NCI-H524 (cell line): ENCODE measurements at places on chromosomes 11 and 22.

DNA sequence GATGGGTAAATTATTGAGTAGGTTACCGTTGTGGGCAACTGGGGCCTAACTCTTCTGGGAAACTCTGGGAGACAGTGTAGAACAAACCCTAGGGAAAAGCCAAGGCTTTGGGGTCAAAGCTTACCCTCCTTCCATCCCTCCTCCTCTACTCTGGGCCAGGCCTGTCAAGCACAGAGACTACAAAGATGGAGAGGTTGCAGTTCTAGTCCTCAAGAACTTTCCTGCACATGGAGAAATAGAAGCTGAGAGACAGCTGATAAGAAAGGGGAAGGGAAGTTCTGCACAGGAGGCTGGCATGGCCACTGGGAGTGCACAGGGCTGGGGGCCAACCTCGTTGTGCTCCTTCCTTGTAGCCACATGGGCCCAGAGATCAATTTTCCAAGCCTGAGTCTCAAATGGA lies 67.2 kb upstream of the ALX4 start:
- no peak for DNase-seq

GRCh38 chr11:127039591-127039990 lies 39.0 kb upstream of the KIRREL3 start:
- DNase-seq = no peak

GRCh38 chr11:19713196-19714021 lies 772 bp downstream of the NAV2 start:
- no peak for DNase-seq

- no peak for DNase-seq
These were observed 1536.3 kb downstream of the FAM181B start for GRCh38 chr11:81197396-81197795.

DNA sequence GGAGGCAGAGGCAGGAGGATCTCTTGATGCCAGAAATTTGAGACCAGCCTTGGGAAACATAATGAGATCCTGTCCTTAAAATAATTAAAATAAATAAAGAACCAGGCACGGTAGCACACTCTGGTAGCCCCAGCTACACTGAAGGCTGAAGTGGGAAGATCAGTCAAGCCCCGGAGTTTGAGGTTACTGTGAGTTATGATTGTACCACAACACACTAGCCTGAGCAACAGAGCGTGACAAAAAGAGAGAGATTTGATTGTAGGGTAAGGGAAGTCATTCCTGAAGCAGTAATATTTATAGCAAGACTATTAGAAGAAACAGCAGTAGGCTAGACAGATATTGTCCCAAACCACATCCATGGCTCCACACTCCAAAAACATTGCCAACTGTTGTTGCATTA lies 1408.4 kb upstream of the TENM4 start:
- DNase-seq = no peak

DNA sequence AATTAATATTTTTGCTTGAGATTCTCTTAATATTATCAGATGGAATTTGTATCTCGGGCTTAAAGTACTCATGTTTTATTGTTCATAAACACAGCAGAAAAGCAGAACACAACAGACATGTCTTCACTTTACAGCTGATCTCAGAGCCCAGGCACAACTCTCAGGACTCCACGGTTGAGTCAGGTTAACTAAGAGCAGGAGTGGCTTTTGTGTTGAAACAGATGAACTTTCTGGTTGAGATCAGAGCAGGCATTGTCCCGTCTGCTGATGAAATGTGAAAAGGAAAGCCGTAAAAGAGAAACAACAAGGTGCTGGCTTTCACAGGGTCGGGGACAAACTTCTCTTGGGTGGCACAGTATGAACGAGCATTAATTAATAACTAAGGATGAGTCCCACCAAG lies 49.0 kb downstream of the JHY start:
- DNase-seq = no peak

- DNase-seq = no peak
These were observed 1.6 kb upstream of the BRSK2 start for GRCh38 chr11:1387961-1388762.

GRCh38 chr22:37244922-37245722 lies 1.1 kb upstream of the RAC2 start:
- DNase-seq = no peak

DNA sequence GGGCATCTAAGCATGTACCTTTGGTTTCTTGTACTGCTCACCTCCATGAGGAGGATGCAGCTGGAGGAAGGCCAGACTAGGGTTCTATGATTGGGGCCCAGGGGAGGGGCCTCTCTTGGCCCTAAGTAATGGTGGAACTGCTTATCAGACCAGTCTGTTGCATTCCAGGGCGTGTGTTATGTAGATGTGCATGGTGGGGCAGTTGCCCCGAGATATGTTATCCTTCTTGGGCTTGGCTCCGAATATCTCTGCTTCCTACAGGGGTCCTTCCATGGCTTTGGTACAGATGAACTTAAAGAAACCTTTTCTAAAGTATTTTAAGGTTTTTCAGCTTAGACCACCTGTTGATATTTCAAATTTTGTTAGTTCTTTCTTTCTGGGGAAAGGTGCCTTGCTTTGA lies 126.0 kb downstream of the SWAP70 start:
- no peak for DNase-seq

DNA sequence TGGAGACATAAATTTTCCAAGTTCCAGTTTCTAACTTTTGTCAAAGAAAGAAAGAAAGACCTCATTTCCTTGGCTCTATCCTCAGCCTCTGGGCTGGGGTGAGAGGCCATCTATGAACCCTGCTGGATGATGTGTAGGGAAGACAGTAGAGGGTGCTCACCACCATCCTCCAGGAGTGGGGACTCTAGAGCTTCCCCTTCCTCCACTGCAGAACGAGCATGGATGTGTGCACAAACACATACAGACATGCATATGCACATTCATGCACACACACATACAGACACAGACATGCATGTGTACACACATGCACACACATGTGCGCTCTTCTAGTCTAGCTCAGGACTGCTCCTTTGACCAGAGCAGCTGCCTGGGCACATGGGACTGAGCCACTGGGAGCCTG lies 565.8 kb downstream of the BUD13 start:
- no peak for DNase-seq

DNA sequence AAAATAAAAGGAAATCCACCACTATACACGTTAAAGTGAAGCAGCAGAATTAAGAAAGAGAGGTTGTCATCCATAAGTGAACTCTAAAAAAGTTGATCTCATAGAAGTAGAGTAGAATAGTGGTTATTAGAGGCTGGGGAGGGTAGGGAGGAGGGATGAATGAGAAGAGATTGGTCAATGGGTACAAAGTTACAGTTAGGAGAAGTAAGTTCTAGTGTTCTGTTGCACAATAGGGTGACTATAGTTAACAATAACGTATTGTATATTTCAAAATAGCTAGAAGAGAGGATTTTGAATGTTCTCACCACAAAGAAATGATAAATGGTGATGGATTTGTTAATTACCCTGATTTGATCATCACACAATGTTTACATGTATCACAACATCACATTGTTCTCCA lies 72.0 kb downstream of the CD82 start:
- no peak for DNase-seq

GRCh38 chr11:130220311-130221035 lies 60.9 kb downstream of the ST14 start:
- DNase-seq = no peak

DNA sequence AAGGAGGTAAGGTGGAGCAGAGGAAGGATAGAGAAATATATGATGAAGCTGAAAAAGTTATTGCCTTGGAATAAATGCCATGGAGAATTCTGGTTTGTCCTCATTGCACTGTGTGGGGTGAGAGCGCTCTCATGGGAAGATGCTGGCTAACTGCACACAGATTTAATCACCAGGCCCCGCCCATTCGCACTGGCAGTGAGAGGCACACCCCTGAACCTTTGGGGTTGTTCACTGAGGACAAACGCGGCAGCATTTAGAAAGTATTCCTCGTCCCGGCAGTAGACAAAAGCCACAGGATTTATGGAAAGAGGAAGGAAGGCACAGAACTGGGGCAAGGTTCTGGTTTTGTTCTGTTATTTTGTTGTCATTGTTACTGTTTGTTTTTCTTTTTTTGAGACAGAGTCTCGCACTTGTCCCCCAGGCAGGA lies 70.2 kb downstream of the MED15 start:
- no peak for DNase-seq

DNA sequence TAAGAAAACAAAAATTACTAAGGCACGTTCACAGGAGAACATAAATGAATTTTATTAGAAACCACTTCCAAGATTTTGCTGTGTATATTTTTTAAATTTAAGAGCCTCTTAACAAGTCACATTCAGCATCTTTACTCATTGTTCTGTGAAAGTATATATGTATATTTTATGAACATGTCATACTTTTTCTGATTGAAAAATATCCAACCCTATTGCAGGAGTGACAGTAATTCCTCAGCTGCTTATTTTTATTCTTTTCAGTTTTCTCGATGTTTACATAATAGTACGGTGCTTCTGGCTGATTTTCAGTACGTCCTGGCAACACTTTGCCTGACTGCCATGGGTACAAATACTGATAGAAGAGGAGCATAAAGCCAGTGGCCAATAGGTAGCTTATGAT lies 41.8 kb downstream of the XKR3 start:
- no peak for DNase-seq

DNA sequence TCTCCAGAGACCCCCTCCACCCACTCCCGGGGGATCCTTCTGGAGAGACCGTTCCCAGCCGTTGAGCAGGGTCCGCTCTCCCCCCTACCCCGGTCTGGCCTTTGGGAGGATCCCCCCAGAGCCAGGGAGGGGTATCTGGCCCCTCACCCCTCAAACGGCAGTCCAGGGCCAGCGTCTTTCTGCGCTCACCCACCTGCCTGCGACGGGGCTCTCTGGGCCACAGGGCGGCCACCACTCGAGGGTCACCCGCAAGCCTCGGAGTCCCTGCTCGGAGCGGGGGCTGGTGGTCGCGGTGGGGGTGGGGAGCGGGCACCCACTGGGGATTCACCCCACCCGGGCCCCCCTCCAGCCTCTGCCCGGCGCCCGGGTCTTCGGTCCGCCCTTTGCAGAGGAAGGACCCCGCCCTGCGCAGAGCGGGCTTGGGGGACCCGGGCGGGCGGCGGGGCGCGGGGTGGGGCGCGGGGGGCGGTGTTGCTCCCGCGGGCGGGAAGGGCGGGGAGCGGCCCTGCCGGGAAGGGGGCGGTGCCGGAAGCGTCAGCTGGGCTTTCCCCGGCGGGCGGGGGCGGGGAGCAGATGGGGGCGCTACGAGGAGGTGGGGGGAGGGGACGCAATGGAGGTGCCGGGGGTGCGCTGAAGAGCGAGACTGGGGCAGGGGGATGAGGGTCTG lies 16.6 kb downstream of the CRELD2 start:
- peak; percentile 69 for DNase-seq

DNA sequence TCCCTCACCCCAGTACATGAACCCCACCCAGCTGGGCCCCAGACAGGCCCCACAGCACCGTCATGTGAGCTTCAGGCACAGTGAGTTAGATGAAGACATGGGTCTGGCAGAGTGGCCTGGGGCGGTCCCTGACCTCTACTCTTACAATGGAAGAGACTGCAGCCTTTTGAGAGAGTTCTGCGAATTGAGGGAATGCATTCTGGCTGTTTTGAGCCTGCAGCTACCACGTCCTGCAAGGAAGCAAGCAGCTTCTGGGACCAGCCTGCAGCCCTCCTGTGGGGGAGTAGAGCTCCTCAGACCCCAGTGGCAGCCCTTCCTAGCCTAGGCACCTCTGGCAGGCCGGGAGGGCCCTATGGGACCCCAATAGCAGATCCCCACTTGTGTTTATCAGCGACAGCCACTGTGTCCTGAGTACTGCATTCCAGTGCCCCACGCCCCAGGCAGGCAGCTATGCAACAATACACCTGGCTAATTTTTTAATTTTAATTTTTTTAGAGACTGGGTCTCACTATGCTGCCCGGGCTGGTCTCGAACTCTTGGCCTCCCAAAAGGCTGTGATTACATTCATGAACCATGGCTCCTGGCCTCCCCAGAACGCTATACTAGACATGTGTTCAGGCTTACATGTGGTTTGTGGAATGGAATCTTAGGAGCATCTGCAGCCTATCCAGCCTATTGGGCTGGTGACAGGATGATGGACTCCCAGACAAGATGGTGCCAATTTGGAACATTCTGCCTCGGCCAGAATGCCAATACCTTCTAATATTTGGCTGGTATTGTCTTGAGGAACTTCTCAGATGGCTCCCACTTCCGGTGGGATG lies 717 bp upstream of the SLC7A4 start:
- no peak for DNase-seq

- no peak for DNase-seq
These were observed 55.8 kb upstream of the SLC25A1 start for GRCh38 chr22:19234126-19234896.

DNA sequence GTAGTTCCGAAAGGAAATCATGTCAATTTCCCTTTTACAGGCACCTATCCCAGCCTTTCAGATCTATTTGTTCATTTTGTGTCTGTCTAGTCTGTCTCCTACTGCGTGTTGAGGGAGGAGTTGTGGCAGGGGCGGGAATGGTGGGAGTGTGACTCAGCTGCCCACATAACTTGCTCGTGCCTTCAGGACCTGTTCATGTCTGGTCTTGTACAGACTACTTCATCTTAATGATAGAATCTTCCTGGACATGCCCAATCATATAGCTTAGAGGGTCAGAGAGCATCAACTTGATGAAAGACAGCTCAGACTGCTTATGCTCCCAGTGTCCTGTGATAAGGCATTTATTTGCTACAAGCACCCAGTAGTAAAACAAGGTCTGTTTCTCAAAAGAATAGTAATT lies 61.0 kb upstream of the BIRC3 start:
- no peak for DNase-seq
